ENCODE measurements at places on chromosomes 11 and 22.

GRCh38 chr11:19306179-19306944 lies 65.6 kb upstream of the E2F8 start:
- DNase-seq = no peak

DNA sequence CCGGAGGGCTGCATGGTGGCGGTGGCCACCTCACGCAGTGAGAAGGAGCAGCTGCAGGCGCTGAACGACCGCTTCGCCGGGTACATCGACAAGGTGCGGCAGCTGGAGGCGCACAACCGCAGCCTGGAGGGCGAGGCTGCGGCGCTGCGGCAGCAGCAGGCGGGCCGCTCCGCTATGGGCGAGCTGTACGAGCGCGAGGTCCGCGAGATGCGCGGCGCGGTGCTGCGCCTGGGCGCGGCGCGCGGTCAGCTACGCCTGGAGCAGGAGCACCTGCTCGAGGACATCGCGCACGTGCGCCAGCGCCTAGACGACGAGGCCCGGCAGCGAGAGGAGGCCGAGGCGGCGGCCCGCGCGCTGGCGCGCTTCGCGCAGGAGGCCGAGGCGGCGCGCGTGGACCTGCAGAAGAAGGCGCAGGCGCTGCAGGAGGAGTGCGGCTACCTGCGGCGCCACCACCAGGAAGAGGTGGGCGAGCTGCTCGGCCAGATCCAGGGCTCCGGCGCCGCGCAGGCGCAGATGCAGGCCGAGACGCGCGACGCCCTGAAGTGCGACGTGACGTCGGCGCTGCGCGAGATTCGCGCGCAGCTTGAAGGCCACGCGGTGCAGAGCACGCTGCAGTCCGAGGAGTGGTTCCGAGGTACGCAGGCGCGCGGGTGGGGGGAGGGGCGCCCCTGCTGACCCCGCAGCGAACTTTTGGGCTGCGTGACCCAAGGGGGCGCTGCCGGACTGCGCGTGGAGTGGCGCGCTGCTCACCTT lies 670 bp downstream of the NEFH start:
- DNase-seq = peak; percentile 75

DNA sequence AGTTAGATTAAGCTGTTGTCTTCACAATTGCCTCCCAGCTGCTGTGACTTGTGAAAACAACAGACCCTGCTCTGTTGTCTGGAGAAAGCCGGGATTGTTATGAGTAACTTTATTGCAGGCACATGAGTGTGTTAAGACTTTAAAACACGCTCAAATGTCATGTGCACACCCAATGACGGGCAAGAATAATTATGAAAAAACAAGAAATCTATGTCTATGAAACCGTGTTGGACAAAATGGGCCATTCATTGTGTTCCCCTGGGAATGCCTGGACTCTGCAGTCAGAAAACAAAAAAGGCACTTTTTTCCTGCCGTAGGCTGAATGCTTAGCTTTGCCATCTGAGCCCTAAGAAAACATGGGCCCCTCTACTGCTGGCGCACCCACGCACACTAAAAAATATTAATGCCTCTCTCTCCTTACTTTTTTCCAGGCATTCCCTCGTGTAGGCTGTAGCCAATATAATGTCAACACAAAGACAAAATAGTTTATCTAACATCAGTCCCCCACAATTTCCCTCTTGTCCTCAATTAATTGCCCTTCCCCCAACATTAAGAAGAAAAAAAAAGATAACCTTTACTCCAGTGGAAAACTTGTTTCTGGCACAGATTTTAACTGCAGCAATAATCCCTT lies 207.9 kb downstream of the SOX6 start:
- DNase-seq = peak; percentile 60

GRCh38 chr11:122523846-122524805 lies 131.4 kb upstream of the UBASH3B start:
- DNase-seq = peak; percentile 75

GRCh38 chr22:44693756-44694155 lies 8.2 kb upstream of the PRR5 start:
- no peak for DNase-seq

- no peak for DNase-seq
Measured at GRCh38 chr22:46861468-46862367, 99.3 kb downstream of the TBC1D22A start.
